Dermis microvascular lymphatic vessel endothelial cell (primary cell): ENCODE measurements at places on chromosomes 11 and 22.
A peak's percentile ranks its signal among the peaks of the same experiment; 100 is the strongest.

DNA sequence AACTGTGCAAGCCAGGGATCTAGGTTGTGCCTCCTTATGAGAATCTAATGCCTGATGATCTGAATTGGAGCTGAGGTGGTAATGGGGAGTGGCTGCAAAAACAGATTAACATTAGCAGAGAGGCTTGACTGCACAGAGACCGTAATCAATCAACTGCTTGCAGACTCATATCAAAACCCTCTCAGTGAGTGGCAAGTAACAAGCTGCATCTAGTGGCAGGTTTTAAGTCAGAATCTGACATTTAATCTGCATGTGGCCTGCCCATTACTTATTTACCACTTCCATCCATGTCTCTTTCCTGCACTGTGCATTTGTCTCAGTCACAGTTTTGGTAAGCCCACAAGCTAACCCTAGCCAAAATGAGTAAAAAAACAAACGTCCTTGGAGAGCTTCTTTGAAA, 11.2 kb downstream of the C11orf58 start:
- no peak for DNase-seq

DNA sequence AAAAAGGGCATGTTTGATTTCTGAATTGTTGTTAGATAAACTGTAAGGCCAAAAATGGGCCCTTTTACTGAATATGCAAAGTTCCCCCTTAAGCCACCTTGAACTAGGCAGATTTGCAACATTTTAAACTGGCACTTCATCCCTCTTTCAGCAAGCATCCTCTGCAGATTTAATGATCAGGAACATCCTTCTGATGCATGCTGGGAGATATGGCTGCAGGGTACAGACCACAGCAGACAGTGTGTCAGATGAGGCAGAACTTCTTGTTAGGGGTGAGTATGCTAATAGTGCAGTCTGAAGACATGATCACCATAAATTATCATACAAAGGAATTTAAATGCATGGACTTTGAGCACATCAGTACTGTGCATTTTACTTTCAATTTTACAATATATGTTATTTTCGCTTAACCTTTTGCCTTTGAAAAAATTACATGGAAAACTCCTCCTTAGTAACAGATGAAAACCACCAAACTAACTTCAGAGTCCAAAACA, 462.5 kb upstream of the ARHGAP42 start:
- no peak for DNase-seq

- DNase-seq: no peak
These were observed 46.9 kb upstream of the SHISAL1 start for GRCh38 chr22:44359496-44360110.

- no peak for DNase-seq
These were observed 242.9 kb upstream of the UBASH3B start for GRCh38 chr11:122412581-122412980.

DNA sequence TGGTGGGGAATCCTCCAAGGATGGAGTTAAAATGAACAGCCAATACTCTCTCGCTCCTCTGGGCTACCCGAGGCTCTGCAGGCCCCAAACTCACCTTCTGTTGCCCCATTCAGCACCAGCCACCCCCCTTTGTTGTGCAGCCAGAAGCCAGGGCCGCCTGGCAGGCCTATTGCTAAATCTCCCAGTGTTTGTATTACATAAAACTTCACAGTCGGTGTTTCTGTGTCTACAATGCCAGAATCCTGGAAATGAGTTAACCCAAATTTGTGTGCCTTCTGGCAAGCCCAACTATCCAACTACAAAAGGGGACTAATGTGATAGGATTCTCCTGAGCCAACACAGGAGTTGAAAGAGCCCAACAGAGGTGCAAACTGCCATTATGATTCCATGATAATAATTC, 9.3 kb downstream of the KCNJ5 start:
- DNase-seq: no peak

DNA sequence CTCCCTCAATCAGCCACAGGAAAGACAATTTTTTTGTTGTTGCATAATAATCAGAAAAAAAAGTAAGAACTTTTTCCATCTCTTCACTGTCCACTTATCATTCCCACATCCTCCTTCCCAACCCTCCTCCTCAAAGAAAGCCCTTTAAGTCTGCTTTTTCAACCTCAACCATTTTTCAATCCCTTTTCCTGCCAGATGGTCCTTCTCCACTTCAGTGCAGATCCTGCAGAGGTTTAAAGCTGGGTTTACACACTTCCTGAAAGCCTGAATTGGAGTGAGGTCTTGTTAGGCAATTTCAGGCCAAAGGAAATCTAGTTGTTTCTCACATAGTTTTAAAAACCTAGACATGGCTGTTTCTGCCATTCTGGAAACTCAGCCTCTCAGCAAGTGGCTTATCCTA, 78.3 kb downstream of the RPL27A start:
- DNase-seq: no peak

- DNase-seq: peak; percentile 60
These were observed 31.8 kb downstream of the DLG2 start for GRCh38 chr11:85595285-85595884.

DNA sequence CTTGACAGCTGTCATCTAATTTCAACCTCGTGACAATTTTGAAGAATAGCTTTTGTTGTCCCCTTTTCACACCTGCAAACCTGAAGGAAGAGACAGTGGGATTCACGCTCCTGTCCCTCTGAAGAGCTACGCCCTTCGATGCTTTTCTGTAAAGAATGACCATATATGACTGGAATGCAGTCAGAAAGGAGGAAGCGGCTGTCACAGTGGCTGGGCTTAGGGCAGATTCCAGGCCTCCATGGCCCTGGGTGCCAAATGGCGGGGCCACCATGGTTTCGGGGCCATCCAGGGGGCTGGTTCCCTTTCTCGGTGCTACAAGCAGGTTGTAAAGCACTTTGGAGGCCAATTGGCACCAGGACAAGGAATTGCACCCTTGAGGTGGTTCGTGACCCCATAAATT, 22.2 kb upstream of the FGF19 start:
- no peak for DNase-seq
